Motor neuron (in vitro differentiated cells): ENCODE measurements at places on chromosomes 16 and 17. TPM values are rescaled to one million over a fixed set of nuclear protein-coding genes. Genes with fewer than 3 reads are reported as not detected.

GRCh38 chr17:339193-340061, 13.2 kb downstream of the RPH3AL start:
- ATAC-seq = no peak

DNA sequence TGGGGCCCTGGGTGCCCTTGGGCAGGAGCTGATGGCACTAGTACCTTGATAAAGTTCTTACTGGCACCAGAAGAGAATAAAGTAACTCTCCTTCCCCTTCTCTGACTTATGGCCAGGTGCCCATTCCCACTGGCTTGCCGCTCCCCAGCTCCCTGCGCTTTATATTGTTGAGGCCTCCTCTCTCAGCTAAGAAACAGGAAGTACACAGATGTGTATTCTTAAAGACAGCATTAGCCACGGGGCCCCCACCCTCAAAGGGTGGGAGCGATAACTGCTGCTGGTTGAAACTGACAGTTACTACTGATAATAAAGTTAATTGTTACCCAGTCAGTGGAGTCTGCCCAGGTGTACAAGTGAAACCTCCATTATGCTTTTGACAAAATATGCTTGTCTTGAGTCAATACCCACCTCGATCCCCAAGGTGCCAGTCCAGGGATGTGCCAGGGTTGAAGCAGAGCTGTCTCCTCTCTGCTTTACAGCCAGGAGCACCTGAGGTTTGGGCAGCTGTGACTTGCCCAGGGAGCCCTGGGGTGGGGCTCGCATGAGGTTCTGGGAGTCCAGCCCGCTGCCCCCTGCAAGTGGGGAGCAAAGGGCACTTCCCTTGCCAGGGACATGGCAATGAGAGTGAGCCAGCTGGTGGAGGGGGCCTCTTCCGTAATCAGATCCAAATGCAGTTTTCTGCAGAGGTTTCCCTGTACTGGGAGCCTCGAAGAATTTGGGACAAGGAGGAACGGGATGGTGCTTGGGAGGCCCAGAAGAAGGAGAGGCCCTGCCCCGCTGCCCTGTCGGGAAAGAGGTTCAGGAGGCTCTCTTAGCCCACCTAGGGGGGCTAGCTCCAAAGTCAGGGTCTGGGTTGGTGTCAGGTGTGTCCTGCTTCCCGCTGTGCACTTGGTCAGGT, 5.4 kb upstream of the CLDN9 start:
- ATAC-seq = no peak

DNA sequence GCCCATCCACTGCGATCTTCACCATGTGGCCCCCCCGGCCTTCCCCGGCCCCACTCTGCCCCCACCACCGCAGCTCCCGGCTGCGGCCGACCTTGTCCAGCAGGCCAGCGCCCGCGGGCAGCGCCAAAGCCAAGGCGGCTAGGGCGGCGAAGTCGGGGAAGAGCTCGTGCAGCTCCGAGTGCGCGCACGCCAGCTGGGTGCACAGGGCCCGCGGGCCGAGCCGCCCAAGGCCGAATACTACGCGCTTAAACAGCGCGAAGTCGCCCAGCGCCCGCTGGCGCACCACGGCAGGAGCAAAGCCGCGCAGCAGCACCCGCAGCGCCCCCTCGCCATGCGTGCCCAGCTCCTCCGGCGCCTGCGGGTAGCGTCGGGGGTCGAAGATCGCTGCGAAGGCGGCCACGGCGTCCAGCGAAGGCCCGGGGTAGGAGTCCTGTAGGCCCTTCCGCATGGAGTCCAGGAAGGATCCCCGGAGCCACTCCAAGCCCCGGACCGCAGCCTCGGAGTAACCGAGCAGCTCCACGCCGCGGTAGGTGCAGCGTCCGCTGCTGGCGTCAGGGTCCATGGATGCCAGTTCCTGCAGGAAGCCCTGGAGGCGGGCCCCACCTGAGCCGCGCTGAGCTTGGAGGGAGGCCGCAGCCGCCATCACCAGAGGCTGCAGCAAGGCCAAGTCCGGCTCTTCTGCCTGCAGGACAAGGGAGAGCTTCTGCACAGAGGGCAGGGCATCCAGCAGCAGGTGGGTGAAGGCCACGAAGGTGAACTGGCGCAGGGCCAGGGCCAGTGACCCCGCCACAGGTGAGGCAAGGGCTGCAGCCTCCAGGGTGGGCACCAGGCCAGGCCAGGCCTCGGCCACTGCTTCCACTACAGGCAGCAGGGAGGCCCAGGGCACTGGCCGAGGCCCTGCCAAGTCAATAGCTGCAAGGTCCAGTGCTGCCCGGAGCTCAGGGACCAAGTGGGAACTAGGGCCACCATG, 10.3 kb downstream of the C17orf113 start:
- ATAC-seq = no peak

GRCh38 chr17:20266806-20267458, 200.4 kb downstream of the LGALS9B start:
- ATAC-seq = no peak

- ATAC-seq = no peak
Measured at GRCh38 chr16:142405-142967, 4.0 kb upstream of the NPRL3 start.

DNA sequence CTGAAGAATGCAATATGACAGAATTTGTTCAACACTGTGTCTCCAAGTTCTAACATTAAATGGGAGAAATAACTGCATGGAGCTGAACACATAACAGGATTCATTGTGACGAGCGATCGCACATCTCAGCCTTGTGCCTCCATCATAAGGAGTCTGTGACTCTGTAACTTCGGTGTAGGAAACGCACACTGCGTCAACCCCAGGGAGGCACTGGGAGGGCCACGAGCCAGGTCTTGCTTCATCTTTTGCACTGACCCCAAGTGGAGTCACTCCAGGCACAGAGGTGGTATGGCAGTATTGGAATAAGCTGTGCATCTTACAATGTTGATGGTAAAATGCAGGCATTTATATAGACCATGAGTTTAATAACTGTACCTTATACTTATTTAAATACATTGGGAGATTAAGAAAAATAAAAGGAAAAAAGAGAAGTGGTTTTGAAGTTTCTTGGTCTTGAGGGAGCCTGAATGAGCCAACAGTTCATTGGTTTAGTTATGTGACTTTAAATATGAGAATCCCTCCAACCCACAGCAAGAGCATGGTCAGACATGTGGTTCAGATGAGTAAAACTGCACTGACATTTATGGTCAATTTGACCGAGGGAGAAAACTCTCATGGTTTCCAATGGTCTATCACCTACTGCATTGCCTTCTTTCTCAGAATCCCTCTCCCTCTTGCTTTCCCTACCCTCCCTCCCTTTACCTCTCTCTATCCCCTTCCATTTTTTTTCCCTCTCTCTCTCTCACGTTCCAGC, 5.7 kb upstream of the PMP22 start:
- ATAC-seq = no peak

- no peak for ATAC-seq
Measured at GRCh38 chr16:87840271-87840978, 28.9 kb downstream of the SLC7A5 start.

- ATAC-seq = peak; percentile 88
Measured at GRCh38 chr17:65545705-65546523, 15.5 kb downstream of the AXIN2 start.

CMTM4 gene
- total RNA-seq = 10.8 and 12.1 TPM in 2 replicates

RNF43 gene
- total RNA-seq = 0.19 and 2.1 TPM in 2 replicates

TBC1D26 gene
- 0.97 and 1.9 TPM in 2 replicates for total RNA-seq

FBXW10 gene
- 0.22 and 0.31 TPM in 2 replicates for total RNA-seq

TP53TG3E gene
- total RNA-seq = not detected in 2 replicates
